Urinary bladder (tissue), 4 donors: ENCODE measurements at places on chromosomes 16 and 17.

- DNase-seq = no peak
These were observed 39.0 kb downstream of the SLC6A4 start for GRCh38 chr17:30196504-30196903.

DNA sequence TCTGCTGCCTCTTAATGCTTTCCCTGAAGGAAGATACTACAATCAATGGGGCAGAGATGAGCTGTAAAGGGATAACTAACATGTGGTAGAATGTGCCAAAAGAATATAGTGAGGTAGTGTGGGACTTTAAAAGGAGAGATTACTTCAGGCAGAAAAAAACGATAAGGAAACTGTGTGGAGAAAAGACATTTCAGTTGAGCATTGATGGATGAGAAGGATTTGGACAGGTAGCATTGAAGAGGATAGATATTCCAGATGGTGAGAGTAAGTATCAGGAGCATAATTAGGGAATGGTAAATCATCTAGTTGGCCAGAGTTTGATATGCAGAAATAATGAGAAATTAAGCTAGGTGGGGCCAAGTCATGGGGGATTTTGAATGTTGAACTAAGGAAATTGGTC lies 97.3 kb downstream of the NLK start:
- no peak for DNase-seq

DNA sequence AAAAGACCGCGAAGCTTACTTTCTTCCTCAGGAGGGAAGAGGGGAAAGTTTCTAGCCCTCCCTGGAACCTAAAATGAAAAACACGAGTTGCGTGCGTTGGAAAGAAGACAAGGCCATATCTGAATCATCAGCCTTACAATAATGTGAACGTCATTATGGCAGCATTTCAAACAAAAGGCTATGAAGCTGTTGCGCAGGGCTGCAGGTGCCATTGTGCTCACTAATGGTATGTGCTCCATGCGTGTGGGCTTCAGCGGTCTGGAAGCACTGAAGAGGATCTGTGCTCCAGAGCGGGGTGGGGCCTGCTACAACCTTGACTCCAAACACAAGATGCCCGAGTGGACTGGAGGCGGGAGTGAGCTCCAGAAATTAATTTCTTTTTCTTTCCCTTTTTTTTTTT lies 12.1 kb upstream of the CYB5B start:
- no peak for DNase-seq

- DNase-seq = no peak
These were observed 52.4 kb downstream of the YPEL2 start for GRCh38 chr17:59383893-59384292.

DNA sequence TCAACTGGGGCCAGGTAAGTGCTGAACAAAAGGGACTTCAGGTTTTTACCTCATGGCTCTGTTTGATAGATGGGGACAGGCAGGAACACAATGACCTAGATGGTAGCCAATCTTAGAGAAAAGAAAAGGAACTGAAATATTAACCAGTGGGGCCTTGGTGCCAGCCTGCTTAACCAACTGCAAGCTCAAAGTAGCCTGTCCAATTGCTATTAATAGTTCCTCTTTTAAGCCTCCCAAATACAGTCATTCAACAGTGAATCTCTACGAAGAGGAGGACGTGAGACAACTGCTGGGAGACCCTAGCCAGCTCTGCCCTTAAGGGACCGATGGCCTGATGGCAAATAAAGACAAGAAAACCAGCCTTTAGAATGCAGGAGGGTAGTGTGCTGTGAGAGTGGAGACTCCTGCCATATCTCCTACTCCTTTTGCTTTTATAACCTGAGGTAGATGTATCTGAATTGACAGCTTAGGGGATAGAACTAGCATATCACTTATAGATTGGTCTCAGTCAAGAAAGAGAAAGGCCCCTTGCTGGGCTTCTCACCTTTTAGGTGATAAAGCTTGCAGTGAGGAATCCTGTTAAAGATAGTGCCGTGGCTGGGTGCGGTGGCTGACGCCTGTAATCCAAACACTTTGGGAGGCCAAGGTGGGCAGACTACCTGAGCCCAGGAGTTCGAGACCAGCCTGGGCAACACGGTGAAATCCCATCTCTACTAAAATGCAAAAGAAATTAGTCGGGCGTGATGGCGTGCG lies 28.3 kb downstream of the ARSG start:
- DNase-seq = no peak

- DNase-seq = no peak
These were observed 52.4 kb downstream of the AXIN2 start for GRCh38 chr17:65509032-65509431.

GRCh38 chr17:9890124-9890523 lies 14.9 kb downstream of the RCVRN start:
- DNase-seq = no peak

DNA sequence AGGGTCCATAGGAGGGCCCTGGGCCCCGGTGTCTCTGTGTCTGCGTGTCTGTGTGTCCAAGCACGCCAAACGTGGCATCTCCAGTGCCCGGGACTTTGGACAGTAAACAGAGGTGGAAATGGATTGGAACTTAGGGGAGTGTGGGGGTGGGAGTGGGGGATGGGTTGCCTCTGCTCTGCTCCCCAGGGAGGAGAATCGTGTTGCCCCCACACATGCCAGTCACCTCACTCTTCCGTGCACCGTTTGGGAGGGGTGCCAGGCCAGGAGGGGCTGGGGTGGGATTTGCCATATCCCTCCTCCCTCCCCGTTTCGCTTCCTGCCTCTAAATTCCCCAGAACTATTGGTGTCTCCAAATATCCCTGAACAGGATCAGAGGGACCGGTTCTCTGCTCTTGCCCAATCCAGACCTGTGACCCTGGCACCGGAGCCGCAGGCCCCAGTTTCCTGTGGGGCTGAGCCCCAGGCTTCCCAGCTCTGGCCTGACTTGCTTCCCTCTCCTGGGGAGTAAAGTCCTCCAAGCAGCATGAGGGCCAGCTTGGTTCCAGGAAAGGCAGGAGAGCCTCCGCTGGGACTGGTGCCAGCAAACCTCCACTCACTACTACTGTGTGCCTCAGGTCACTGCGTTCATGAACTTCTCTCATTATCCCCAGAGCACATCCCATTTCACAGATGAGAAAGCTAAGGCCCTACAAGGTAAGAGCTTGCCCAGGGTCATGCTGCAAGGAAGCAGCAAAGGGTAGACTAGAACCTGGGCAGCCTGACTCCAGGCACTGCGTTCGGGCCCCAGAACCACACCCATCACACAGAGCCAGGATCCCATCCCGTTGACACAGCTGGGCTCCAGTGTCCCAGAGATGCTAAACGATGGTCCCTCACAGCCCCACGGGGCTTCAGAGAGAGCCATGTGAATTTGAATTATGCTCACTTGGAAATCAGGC lies at the start of gene ASGR1:
TSS of gene ASGR1 (minus strand) at position 54 of the 938 bp plus-strand sequence. CDS start 807 bp downstream, outside the sequence.
- no peak for DNase-seq

GRCh38 chr17:74780443-74781238 lies 4.5 kb upstream of the NAT9 start:
- no peak for DNase-seq

DNA sequence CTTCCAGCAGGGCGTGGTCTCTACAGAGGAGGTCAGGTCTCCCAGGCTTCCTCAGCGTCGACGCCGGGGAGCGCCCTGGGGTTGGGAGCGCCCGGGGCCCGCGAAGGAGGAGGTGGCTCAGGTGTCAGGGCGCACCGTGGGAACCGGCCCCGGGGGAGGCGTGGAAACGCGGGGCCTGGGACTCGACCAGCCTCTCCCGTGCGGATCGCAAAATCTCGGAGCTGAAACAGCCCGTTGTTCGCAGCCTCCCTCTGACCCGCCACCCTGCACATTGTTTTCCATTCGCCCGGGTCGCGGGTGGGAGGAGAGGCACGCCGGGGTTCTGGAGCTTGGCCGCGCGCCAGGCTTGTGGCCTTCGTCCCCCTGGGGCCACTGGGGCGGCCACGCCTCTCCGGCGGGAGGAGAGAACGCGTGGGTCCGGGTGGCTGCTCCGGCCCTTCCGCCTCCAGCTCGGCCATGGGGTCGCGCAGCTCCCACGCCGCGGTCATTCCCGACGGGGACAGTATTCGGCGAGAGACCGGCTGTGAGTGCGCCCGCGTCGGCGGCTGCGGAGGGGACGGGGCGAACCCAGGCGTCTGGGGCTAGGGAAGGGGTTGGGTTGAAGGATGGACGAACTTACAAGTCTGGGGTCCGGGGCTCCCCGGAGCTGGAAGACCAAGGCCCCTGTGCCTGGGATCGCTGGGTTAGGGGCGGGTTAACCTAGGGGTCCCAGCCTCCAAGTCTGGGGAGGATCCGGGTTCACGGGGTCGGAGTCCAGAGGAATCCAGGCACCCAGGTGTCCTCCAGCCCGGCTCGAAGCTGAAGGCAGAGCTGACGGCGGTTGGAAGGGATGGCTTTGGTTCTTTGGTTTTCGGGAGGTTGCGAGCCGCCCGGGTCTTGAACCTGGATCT lies at the start of gene CHP2:
TSS of gene CHP2 (plus strand) at position 433 of the 890 bp plus-strand sequence. CDS start at position 457, 24 bp downstream.
- no peak for DNase-seq

GRCh38 chr17:4631836-4632580 lies 9.5 kb downstream of the ALOX15 start:
- DNase-seq = no peak

DNA sequence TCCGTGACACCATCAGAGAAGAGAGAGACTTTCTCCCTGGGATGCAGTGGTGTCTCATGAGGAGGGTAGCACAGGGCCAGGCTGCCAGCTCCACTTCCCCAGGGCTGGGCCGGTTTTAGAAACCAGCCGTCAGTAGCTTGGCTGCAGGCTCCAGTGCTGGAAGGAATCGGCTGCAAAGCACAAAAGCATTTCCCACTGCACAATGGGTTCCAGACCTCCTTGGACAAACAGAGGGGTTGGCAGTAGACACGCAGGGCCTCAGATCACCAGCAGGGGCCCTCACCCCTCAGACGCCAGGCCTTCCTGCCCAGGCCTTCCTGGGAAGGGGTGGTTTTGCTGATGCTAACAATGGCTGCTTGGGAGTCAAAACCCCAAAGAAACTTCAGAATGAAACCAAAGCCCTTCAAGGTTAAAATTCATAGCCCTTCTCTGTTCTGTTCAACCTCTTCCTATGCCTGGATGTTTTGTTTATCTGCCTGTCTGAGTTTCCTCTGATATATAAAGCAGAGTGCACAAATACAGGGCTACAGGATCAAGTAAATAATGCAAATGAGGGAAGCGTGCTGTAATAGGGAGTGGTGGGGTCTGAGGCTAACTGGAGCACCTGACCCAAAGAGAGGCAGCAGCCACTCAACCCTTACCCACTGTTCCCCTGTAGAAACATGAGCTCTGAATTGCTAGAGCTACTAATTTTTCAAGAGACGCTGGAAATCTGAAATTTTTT lies 26.2 kb downstream of the TEKT5 start:
- no peak for DNase-seq

DNA sequence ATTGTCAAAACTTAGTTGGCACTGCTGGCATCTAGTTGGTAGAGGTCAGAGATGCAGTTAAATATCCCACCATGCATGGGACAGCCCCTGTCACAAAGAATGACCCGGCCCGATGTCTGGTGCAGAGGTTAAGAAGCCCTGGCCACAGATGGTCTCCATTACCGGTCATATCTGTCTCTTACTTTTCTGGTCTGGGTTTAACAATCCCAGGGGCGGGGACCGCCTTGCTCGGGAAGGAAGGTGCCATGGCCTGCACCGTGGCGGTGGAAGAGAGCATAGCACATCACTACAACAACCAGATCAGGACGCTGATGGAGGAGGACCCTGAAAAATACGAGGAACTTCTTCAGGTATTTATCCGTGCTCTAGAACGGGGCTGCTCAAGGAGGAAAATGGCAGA lies 8.1 kb downstream of the COQ7 start:
- DNase-seq = no peak

DNA sequence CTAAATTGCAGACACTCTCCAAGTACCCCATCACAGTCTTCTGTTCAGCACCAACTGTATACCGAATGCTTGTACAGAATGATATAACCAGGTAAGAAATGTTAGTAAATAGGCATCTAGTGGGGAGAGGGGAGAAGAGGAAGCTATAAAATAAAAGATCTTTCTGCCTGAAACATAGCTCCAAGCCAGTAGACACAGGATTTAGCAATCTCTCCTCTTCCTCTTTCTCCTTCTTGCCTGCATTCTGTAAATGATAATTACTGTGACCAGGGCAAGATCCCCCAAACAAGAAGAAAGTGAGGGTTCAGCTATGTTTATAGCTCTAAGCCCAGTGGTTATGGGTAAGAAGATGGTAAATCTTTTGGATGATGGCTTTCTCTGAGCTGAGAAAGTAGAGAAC lies 17.9 kb downstream of the ACSM3 start:
- no peak for DNase-seq

DNA sequence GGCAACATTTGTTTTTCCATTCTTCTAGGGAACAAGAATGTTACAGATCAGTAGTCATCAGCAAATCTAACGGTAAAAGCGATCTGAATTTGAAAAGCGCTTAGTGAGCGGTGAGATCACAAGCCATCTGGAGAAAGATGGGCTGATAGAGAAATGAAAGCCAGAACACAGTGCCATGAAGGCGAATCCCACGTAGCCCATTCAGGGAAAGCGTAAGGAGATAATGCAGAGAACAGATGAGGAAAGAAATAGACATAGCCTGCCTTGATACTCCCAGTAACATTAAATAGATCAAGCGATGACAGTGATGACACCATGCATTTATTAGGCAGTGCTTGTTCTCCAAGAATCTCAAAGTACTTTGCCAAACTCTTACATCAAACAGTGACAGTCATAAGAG lies 183.1 kb upstream of the PSMD7 start:
- DNase-seq = no peak

GRCh38 chr16:53756275-53756996 lies 52.5 kb downstream of the FTO start:
- no peak for DNase-seq

DNA sequence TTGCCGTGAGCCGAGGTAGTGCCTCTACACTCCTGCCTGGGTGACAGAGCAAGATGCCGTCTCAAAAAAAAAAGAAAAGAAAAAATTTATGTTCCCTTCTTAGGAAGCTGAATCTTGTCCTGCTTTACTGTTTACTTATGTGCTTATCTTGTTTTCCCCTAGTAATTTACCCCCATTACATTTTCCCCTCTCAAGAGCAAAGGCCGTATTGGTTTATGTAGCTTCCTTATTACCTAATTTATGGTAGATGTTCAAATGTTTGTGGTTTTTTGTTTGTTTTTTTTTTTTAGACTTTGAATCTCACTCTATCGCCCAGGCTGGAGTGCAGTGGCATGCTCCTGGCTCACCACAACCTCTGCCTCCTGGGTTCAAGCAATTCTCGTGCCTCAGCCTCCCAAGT lies 10.3 kb upstream of the SLC52A1 start:
- DNase-seq = no peak

- no peak for DNase-seq
These were observed 42.4 kb upstream of the CES5A start for GRCh38 chr16:55917373-55918160.

- no peak for DNase-seq
These were observed 479.1 kb upstream of the RBFOX1 start for GRCh38 chr16:6853565-6853964.

- no peak for DNase-seq
These were observed 14.1 kb downstream of the NUP88 start for GRCh38 chr17:5405400-5405799.

DNA sequence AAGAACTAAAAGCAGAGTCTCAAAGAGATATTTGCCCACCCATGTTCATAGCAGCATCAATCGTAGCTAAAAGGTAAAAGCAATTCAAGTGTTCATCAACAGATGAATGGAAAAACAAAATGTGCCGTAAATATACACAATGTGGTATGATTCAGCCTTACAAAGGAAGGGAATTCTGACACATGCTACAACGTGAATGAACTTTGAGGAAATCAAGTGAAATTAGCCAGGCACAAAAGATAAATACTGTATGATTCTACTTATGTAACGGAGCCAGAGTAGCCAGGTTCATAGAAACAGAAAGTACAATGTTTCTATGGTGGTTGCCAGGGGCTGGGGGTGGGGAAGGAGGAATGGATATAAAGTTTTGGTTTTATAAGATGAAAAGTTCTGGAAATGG lies 57.8 kb upstream of the IL34 start:
- no peak for DNase-seq
